Fibroblast of skin of scalp (primary cell): ENCODE measurements at places on chromosomes 11 and 22.

DNA sequence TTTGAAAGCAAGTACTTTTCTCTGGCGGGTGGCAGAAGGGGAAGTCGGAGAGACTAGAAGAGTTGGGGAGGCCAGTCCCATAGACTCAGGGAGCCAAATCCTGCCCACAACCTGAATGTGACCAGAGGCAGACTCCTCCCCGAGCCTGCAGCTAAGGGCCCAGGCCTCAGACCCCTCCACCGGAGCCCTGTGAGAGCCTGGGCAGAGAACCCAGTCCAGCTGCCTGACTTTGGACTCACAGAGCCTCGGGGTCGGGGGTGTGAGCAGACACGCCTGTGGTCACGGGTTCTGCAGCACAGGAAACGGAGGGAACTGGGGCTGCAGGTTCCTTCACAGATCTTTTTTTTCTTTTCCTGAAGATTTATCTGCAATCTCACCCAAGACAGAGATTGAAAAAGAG lies 312.3 kb downstream of the CTTN start:
- DNase-seq = no peak

- DNase-seq = no peak
Observed at GRCh38 chr22:29012101-29012433, 49.6 kb downstream of the C22orf31 start.

- DNase-seq = no peak
Observed at GRCh38 chr11:35245056-35245455, 106.1 kb downstream of the CD44 start.

GRCh38 chr11:59770319-59770718 lies 15.1 kb downstream of the STX3 start:
- no peak for DNase-seq

DNA sequence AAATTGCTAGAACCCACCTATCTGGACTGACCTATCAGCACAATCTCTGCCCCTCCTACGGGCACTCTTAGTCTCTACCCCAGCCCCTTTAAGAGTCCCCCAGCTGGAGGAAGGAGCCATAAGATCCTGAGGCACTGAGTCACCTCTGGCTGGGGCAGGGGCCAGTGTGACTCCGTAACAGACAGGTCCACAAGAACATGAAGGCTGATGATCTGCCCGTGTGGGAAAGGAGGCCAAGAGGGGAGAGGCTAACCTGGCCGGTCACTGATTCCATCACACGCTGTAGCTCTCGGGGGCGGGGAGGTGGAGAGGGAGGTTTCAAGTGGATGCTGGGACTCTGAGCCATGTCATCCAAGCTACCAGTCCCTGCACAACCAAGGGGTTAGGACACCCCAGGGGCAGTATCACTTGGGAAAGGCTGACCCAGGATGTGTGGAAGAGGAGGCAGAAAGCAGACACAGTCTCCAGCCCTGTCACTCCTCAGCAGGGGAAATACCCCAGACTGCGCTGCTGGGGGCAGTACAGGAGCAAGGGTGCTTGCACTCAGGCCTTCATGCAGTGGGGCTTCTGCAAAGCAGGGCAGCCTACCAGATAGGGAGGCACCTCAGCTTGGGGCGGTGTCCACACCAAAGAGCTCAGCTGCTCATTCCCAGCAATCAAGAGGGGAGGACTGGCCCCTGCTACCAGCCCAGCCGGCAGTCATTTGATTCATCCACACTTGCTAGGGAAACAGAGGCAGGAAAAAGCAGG lies 22.3 kb downstream of the ARHGAP1 start:
- no peak for DNase-seq

- peak; percentile 58 for DNase-seq
Observed at GRCh38 chr11:78256962-78257361, 68.2 kb downstream of the USP35 start.

DNA sequence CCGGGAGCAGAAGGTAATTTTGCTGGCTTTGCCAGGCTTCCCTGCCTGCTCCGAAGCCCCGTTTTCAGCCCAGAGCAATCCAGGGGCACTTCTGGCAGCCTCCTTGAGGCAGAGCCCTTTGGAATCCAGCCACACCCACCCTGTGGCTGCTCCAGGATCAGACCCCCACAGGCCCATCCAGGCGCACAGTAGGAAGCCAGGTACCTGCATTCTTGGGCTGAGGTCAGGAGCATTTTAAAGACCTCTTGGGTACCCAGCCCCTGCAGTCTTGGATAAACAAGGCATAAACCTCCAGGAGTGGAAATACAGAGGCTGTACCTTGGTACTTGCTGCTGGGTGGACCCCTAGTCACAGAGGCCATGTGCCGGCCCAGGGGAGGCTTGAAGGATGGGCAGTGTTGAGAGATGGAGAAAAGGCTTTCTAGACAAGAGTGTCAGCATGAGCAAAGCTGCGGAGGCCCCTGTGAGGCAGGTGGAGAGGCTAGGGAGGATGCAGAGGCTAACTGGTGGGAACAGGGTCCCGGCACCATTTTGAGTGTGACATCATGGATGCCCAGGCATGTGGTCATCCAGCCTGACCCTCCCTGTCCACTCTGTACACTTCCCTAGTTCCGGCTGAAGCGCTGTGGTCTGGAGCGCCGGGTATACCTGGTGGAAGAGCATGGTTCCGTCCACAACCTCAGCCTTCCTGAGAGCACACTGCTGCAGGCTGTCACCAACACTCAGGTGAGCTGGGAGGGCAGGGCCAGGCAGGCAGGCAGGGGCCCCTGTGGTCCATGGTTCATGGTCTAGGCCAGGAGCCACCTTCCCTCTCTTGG lies 3.9 kb downstream of the MUS81 start:
- DNase-seq = no peak

- DNase-seq = no peak
Observed at GRCh38 chr22:25563761-25564319, 635 bp upstream of the GRK3 start.

GRCh38 chr11:62851807-62852522 lies 12.6 kb upstream of the WDR74 start:
- no peak for DNase-seq

GRCh38 chr11:7965386-7965785 lies at the start of gene NLRP10:
TSS of gene NLRP10 (minus strand) at chr11:7965447. CDS start at chr11:7963495, 1,952 bp downstream.
- DNase-seq = peak; percentile 85

DNA sequence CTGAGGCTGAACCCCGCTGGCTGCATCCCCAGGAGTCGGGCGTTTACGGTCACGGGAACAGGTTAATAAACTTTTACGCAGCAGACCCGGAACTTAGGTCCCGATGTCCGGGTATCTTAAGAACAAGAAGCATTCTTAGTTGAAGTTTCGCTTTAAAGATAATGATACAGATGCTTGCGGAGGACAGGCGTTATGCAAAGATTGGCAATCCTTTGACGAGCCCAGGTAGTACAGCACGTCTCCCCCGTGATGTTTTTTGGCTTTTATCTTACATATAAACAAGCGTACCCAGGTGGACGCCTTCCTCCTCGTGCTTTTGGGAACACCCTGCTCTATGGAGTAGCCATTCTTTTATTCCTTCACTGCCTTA lies 871 bp upstream of the TOLLIP start:
- no peak for DNase-seq

GRCh38 chr11:73386016-73386415 lies 9.8 kb downstream of the RELT start:
- peak; percentile 41 for DNase-seq

GRCh38 chr11:29280452-29280851 lies 736.4 kb downstream of the KCNA4 start:
- DNase-seq = no peak

GRCh38 chr11:102202972-102203371 lies 92.7 kb downstream of the YAP1 start:
- no peak for DNase-seq

GRCh38 chr11:113817162-113817561 lies 37.6 kb downstream of the CLDN25 start:
- no peak for DNase-seq

DNA sequence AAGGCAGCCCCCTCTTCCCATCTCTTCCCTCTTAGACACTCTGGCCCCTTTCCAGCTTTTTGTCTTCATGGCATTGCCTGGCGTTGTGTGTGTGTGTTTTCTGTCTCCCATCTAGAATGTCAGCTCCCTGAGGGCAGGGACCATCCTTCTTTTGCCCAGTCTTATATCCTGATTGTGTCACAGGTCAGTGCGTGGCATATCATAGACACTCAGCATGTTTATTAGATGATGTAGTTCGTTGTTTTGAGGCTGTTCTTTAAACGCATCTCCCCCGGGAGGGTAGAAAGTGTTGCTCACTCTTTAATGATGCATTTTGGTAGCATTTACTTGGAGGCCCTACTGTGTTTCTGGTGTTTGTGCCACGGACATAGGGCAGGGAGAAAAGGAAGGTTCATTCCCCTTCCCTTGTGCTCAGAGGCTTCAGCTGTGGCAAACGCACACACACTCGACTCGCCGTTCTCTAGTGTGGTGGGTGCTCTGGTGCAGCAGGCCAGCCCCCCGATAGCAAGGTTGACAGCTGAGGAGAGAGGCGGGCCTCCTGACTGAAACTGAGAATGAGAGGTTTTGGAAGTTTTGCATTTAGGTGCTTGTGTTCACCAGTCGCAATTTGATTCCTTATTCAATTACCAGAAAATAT lies 60.2 kb downstream of the TNRC6B start:
- peak; percentile 32 for DNase-seq

- DNase-seq = no peak
Observed at GRCh38 chr22:22786301-22787115, 101.1 kb upstream of the IGLL5 start.

DNA sequence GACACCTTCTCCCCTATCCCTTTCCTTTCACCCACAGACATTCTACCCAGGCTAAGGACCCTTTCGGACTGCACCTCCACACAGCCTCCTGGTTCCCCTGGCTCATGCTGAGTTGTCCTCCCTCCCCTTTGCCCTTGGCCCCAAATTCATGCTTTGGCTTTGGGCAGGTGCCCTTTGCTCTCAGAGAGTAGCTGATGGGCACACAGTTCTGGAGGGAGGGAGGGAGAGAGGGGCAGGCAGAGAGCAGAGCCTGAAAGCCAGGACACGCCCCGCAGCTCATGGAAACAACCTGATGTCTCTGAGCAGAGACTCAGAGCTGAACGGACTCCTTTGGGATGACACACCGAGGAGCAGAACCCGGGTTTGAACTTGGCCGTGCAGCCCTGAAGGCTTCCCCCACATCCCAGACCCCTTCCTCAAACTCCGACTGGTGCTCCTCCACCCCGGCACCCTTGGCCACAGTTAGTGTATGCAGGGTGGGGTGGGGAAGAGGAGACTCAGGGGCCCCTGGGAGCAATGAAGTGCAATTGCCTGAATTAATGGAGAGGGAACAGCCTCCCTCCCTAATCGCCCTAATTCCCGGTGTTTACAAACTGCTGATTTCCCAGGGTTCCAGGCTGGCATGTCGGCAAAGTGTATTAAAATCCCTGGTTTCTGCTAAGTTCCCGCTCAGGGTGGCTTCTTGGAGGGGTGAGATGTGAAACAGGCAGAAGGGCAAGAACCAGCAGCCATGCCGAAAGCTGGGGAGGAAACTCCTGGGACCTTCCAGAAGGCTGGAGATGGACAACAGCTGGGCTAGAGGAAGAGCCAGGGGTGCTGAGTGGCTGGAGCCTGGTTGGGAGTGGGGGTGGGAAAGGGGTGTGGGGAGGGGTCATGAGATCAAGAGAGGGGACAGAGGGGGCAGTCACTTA lies 71.2 kb upstream of the SHISAL1 start:
- DNase-seq = no peak

DNA sequence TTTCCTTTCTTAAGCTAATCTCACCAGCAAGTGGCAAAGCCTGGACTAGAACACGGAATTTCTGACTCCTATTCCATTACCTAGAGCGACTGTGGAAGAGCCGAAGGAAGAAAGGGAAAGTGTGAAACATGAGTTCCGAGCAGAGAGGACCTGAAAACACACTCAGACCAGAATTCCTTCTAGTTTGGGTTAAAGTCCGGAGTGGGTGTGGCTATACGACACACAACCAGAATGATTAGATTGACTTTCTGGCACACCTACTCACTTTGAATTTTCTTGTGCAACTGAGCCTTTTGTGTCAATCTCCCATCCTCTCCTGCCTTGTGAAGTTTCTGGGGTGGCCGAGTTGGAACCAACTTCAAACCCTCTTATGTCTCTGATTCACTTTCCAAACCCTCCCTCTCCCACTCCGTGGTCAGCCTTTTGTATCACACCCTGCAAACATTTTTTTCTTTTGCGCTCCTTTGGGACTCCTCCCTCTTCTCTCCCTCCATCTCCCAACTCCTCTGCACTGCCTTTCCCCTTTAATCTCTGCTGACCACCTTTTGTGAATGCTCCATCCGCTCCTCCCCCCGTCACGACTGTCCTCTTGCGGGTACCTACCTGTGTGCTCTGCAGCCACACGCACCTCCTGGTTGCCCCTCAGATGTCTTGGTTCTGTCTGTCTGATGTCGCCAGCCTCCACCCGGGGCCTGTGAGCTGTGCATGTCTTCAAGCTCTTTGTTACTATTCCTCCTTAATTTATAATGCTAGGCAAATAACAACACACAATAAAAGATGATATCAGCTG lies 86.3 kb upstream of the BLID start:
- peak; percentile 84 for DNase-seq

DNA sequence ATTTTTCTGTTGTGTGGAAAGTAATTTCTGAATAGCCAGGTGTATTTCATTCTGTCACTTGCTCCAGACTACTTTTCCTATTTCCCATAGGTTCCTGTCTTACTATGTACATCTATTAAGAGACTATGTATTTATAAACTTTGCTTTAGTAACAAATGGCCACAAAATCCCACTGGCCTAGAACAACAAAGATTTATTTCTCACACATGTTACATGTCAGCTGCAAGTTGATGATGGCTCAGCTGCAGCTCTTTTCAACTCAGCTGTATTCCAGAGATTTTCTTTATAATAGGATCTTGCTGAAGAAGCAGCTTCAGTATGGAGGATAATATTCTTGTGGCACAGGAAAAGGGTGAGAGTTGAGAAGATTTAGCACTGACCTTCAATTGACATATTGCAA lies 539.6 kb upstream of the LRRC4C start:
- no peak for DNase-seq

DNA sequence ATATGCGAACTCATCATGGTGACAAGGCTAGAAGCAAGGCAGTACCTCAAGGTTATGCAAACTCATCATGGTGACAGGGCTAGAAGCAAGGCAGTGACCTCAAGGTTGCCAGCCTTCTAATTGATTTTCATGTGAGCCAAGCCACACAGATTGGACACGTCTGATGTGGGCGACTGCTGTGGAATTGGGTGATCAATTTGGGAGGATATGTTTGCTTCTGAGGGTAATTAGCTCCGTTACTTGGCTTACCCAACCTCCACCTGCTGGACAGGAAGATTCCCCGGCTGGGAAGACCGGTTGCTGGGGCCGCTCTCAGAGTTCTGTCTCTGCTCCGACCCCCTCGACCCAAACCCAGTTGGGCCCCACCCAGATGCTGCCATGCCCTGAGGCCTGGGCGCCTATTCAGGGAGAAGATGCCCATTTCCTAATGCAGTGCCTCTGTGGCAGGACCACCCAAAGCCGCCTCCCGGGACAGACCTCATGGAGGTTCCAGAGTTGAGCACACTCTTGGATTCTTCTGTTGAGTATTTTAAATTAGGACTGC lies 69.9 kb upstream of the SHANK2 start:
- DNase-seq = no peak

GRCh38 chr11:44356351-44356750 lies 46.4 kb upstream of the ALX4 start:
- DNase-seq = no peak

GRCh38 chr22:35051791-35052190 lies 14.2 kb upstream of the ISX start:
- no peak for DNase-seq

- DNase-seq = no peak
Observed at GRCh38 chr11:61110255-61111049, 8.2 kb downstream of the CD5 start.
